Right lung (tissue), 10 donors: ENCODE measurements at places on chromosomes 5 and 9. TPM values are rescaled to one million over a fixed set of nuclear protein-coding genes. Genes with fewer than 3 reads are reported as not detected.

GRCh38 chr5:14257995-14258403, 114.9 kb downstream of the TRIO start:
- DNase-seq = no peak

DNA sequence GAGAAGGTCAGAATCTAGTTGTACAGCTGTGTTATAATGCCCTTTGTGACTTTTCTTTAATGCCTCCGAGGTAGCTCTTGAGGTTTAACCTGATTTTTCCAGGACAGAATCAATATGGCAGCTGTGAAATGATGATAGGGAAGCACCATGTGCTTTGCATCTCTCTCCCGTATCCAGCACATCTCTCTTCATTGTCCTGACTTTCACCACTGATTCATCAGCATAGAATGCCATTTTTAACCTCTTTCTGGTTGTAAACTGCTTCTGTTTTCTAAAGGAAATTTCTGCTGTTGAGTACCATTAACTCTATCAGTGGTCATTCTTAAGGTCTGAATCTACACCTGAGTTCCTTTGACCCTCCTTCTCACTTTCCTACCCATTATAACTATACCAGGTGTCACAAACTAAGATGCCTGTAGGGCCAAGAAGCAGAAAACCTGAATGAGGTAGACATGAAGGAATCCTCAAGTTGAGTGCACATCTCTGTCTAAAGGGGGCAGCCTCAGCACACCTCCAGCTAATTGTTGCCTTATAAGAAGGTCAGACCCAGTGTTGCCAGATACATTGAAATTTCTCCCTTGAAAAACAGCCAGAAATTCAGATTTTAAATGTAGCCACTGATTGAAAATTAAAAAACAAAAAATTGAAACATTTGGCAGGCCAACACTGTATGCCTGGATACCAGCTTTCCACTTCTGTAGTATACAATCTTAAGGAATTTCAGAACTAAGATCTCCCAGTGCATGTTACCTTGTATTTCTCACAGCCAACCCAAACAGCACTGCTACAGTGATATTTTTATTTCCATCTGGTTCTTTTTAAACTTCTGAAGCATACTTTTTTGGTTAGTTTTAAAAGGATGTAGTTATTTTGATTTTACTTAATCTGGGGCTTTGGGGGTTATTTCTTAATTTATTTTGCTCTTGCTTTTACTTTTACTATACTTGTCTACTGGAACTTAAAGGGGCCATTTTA, 35.8 kb upstream of the TLX3 start:
- DNase-seq = no peak

DNA sequence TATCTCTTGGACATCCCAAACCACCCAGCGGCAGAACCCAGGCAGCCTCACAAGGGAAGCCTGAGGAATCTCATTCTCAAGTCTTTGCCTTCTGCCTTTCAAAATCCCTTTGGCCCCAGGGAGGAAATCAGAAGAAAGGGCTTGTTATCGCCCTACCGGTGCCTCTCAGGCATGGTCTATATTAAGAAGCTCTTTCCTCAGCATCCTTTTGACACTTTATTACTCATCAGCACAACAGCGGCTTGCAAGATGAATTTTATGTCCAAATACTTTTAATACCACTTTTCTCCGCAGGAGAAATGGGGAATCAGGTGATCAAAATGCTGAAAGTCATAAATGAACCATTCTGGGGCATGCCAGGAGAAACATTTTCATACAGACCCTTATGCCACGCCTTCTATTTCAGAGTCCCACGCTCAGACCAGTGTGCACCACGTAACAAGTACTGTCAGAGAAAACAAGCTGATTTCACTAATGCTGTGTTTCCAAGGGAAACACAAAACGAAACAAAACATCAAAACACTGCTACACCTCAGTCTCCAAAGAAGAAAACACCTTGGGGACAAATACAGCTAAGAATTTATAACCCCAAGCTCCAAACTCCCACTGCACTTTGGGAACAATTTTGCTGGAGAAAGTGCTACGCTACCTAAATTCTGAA, 30.0 kb downstream of the RAPGEF1 start:
- no peak for DNase-seq

GRCh38 chr5:180105827-180106312, 34.3 kb upstream of the RNF130 start:
- DNase-seq = no peak

- no peak for DNase-seq
These were observed 997 bp upstream of the CHD1 start for GRCh38 chr5:98929710-98930298.

DNA sequence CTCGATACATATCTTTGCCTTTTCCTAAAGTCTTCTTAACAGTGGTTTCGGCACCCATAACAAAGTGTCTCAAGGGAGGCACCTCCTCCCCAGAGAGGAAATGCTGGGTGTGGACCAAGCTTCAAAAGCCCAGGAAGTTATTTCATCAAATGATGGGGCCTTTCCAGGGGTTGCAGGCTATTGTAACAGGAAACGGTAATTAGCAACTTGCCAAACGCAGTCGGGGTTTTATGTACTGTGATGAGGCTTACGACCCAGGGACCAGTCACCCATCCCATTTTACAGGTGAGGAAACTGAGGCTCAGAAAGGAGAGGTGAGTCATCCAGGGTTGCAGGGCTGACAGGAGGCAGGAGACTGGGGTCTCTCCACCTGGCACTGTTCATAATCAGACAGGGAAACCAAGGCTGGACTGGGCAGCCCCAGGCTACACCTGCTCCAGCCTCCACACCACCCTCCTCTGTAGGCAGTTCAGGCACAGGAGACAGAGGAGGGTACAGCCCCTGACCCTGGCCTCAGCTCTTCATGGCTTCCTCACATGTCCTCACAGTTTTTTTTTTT, 30.0 kb upstream of the SUSD3 start:
- no peak for DNase-seq

DNA sequence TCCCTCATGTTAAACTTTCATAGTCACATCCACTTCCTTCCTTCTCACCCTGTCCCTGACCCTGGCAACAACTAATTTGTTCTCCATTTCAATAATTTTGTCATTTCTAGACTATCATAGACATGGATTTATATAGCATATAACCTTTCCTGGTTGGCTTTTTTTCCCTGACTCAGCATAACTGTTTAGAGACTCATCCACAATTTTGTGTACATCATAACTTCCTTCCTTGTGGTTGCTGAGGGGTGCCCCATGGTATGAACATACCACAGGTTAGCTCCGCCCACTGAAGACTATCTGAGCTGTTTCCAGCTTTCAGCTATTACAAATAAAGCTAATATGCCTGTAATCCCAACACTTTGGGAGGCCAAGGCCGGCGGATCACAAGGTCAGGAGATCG, 137.3 kb downstream of the PHF2 start:
- DNase-seq = no peak

- no peak for DNase-seq
These were observed 30.0 kb upstream of the ELAVL2 start for GRCh38 chr9:23855873-23856604.

ADGRD2 gene
- polyA plus RNA-seq = 0.08 TPM

ENTPD8 gene
- polyA plus RNA-seq = 0.54 TPM

OSMR gene
- 18.2 TPM for polyA plus RNA-seq
